ENCODE measurements at places on chromosomes 4 and X.

GRCh38 chr4:60579335-60579734 lies 620.8 kb upstream of the ADGRL3 start:
- DNase-seq, result no peak

DNA sequence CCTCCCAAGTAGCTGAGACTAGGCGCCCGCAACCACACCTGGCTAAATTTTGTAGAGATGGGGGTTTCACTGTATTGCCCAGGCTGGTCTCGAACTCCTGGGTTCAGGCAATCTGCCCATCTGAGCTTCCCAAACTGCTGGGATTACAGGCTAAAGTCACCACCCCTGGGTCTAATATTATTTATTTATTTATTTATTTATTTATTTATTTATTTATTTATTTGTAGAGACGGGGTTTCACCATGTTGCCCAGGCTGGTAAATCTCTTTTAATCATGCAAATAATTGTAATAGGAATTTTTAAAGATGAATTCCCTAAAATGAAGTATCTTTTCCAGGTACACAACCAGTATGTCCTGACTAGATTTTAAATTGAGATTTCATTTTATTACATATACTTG lies 761.8 kb downstream of the TRAM1L1 start:
- no peak for DNase-seq

GRCh38 chr4:96730432-96730831 lies 890.5 kb downstream of the PDHA2 start:
- peak; percentile 67 for DNase-seq

DNA sequence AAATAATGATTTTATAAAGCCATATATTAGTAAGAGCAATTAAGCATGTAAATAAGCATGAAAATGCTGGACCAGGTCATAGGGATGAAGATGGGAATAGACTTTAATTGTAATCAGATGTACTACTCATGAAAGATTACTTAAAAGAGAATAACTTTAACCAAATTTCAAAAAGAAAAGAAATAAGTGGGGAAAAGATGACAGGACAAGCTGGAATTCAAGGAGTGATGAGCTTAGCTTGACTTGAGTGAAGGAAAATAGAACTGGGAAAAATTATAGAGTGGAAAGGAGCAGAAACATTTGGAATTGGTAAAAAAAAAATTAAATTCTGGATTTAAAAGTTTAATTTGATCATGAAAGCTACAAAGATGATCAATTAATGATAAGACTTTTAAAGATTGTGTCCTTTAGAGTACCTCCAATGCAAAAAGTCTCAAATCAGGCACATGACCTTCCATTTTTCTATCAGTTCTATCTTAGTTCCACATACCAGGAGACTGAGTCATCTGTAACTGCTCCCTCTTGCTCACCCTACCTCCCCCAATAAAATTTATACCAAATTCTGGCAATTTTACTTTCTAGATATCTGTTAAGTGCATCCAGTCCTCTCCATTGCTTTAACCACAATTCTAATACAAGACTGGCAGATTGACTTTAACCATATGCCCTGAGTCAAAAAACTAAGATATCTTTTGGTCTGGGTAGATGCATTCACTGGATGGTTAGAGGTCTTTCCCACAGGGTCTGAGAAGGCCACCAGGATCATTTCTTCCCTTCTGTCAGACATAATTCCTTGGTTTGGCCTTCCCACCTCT lies 56.4 kb upstream of the SLIT2 start:
- DNase-seq, result no peak

GRCh38 chrX:14922437-14922836 lies 49.2 kb downstream of the MOSPD2 start:
- DNase-seq, result no peak

- no peak for DNase-seq
These were observed 126.5 kb downstream of the CHIC2 start for GRCh38 chr4:53937918-53938317.

DNA sequence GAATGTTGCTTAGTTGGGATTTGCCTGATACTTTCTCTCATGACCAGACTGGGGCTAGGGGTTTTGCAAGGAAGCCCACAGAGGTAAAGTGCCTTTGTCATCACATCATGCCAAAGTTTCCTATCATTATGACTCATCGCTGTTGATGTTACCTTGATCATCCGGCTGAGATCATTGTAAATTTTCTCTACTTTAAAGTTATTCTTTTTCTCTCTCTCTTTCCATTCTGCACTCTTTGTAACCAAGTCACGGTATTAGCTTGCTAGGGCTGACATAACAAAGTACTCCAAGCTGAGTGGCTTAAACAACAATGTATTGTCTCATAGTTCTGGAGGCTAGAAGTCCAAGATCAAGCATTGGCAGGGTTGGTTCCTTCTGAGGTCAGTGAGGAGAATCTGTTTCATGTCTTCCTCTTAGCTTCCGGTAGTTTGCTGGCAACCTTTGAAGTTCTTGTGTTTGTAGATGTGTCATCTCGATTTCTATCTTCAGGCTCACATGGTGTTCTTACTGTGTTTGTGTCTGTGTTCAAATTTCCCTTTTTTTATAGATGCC lies 113.0 kb downstream of the DTHD1 start:
- no peak for DNase-seq

DNA sequence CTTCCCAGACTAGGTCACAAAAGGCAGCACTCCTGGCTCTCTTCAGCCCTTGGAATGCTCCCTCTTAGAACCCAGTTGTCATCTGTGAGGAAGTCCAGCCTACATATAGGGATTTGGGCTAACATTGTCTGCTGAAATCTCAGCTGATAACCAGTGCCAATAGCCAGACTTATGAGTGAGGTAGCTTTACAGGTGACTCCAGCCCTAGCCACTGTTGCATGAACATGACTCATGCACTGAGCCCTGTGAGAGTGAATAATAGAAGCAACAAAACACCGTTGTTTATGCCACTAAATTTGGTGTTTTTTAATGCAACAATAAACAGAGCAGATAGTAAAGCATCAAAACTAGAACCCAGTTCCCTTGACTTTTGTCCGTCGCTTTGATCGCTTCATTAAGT lies 433.2 kb downstream of the STIM2 start:
- DNase-seq, result no peak

GRCh38 chr4:75655562-75655961 lies 17.6 kb downstream of the G3BP2 start:
- no peak for DNase-seq

- no peak for DNase-seq
These were observed 163.3 kb upstream of the SLC7A11 start for GRCh38 chr4:138405466-138405891.

DNA sequence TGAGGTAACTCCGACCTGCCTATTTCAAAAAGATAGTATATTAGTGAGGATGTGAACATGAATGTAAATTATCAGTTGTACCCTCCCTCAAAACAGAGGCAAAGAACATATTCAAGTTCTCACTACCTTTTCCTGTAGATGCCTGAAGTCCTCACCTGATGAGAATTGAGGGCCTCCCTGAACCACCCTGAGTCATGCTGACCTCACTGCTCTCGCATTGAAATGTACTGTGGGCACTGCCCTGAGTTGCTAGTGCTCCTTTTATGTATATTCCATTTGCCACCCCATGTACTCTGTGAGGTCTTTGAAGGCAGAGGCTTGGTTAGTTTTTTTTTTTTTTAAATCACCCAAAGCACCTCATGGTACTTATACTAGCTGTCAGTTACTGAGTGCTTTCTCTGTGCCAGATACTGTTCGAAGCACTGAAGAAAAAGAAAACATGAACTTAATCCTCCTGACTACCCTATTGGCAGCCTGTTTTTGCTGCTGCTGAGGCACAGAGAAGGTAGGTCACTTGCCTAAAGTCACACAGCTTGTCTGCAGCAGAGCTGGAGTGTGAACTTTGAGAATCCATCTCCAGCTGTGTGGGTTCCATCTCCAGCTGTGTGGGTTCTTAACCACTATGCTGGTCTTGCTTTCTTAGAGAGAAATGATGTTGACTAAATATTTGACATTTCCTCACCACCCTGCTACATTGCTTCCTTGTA lies 253.1 kb upstream of the GPC4 start:
- no peak for DNase-seq

DNA sequence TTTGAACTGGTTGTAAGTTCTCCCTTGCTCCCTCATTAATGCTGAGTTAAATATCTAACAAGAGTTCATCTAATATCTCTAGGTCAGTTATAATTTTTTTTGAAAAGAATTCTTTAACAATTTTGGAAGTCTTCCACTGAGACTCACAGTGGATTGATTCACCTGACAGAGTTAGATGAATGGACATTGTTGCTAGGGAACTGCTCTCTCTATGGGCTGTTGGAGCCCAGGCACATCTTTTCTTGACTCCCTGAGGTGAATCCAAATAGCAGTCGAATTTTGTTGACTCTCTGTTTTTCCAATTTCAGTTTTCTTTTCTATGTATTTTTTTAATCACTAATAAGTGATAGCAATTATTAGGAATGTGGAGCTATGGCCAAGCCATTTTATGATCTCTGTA lies 996.1 kb upstream of the PABPC4L start:
- no peak for DNase-seq

GRCh38 chr4:158376106-158376840 lies 145.4 kb upstream of the RXFP1 start:
- no peak for DNase-seq

DNA sequence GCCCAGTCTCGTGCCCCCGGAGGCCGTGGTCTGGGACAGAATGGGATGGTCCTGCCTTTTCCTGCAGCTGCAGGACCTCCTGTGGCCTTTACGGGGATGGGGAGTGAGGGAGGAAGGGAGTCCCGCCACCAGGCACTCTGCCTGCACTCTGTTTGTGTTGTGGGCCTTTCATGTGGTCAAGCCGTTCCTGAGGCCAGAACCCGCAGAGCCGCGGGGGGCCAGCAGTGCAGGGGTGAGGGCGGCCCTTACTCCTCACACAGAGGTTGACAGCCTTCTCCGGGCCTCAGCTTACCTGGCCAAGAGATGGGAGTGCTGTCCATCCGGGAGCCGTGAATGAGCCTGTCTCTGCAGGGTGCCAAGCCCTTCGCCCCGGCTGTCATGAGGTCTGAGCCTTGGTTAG lies 230.7 kb downstream of the AFAP1 start:
- no peak for DNase-seq

DNA sequence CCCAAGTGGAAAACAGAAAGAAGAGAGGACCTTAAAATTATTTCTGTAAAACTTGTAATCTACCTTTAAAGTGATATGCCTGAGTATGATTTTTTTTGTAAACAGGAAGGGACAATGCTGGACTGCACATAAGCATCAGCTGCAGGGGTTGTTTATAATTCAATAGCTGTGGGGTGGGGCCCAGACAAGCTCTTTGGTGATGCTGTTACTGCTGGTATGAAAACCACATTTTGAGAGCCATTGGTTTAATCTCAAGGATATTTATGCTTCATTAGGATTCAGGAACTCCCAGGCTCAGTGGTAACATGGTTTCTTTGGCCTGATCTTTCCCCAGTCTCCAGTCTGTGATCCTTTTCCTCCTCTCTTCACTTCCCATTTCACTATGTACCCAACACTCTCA lies 34.3 kb upstream of the GRPR start:
- DNase-seq, result no peak

DNA sequence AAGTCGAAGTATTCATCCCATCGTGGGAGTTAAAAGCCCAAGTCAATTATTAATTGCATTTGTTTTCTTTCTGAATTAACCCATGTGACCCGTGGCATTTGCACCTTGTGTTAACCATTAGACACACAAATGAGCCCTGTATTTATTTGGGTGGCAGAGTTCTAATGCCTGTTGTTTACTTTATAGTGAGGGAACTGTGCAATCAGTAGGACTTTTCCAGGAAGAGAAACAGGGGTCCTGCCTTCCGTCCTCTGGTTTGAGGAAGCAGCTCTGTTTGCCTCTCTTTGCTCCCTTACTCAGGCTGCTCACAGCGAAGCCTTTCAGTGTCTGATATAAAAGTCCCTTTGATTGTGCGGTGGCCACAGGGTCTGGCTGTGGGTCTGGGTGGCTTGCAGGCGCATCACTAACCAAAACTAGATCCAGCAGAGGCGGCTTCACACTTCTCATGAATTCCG lies 263.6 kb downstream of the PTTG2 start:
- DNase-seq, result peak; percentile 64

GRCh38 chr4:154961263-154961662 lies 180.2 kb downstream of the RBM46 start:
- DNase-seq, result no peak

GRCh38 chrX:41145920-41146608 lies 60.8 kb downstream of the USP9X start:
- DNase-seq, result no peak

DNA sequence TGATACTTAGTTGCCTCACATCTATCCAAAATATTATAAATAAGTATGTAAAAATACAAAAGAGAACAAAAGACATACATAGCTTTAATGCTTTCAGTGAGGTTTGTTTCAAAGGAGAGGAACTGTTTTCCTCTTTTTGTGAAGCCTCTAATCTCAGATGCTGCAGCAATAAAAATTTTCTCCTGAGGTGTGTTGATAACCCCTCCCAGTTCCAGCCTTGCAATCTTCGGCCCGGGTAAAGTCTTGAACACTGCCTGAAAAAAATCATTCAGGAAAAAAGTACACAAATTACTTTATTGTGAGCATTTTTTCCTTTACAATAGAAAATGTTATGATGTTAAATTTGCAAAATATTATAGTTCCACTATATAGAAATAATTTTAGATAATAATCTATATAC lies 8.8 kb downstream of the BBS7 start:
- DNase-seq, result no peak

- no peak for DNase-seq
These were observed 625.5 kb upstream of the INTU start for GRCh38 chr4:127007305-127007704.

- no peak for DNase-seq
These were observed 52.0 kb upstream of the WDR17 start for GRCh38 chr4:176013476-176014247.

GRCh38 chr4:143254491-143255226 lies 69.9 kb downstream of the USP38 start:
- DNase-seq, result no peak

- no peak for DNase-seq
These were observed 38.2 kb downstream of the TSPAN5 start for GRCh38 chr4:98620087-98620784.

- DNase-seq, result no peak
These were observed 979 bp downstream of the RP2 start for GRCh38 chrX:46837558-46838485.

DNA sequence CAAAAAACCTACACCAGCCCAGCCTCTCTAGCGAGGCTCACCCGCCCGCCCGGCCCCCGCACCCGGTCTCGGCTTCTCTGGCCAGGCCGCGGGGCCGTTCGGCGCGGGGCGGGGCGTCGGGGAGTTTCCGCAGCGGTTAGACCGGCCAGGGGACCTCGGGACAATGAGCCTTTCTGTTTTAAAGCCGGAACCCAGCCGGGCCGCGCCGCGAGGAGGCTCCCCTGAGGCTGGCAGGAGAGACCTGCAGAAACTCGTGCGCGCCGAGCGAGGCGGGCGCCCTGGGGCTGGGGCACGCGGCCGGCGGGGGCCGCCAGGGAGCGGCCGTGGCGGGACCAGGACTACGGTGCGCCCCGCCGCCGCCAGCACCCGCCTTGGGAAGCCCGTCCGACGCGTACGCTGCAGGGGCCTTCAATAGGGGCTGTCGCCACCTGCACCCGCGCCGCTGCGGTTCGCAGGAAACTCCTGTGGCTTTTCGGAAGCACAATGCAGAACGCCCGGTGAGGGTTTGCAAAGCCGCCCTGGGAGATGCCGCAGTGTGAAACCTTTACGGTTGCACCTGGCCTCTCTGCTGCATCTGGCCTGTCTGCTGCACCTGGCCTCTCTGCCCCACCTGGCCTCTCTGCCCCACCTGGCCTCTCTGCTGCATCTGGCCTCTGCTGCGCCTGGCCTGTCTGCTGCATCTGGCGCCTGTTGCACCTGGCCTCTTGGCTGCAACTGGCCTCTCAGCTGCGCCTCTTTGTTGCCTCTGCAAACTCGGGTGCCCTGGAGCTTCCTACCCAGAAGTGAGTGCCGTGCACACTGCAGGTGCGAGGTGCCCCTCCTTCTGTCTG lies 63.9 kb downstream of the TRAPPC11 start:
- DNase-seq, result peak; percentile 41
